Cardiac muscle cell (in vitro differentiated cells and primary cell): ENCODE measurements at places on chromosomes 7 and 10. TPM values are rescaled to one million over a fixed set of nuclear protein-coding genes. Genes with fewer than 3 reads are reported as not detected.

SPDYE2B gene
- 0.43 and 0.72 TPM in 2 replicates for polyA plus RNA-seq

TLX1 gene
- 1.9 and 2.3 TPM in 2 replicates for polyA plus RNA-seq

TMEM130 gene
- polyA plus RNA-seq, result 0.42 and 0.51 TPM in 2 replicates

MMD2 gene
- polyA plus RNA-seq, result not detected in 2 replicates

DRGX gene
- not detected in 2 replicates for polyA plus RNA-seq

PDCD11 gene
- 17.9 and 20.1 TPM in 2 replicates for polyA plus RNA-seq

ITGB8 gene
- 0.34 and 0.47 TPM in 2 replicates for polyA plus RNA-seq

UMAD1 gene
- polyA plus RNA-seq, result 12.9 and 18.2 TPM in 2 replicates

HDAC9 gene
- polyA plus RNA-seq, result 32.7 and 50.2 TPM in 2 replicates

ZPBP gene
- not detected in 2 replicates for polyA plus RNA-seq

CFAP43 gene
- 0.67 and 1.9 TPM in 2 replicates for polyA plus RNA-seq

HEPACAM2 gene
- not detected in 2 replicates for polyA plus RNA-seq

PPP1R17 gene
- 1.7 TPM in 1 of 2 replicates, not detected in the other for polyA plus RNA-seq

RSPH10B2 gene
- not detected in 2 replicates for polyA plus RNA-seq

FAM13C gene
- 7.2 and 13.5 TPM in 2 replicates for polyA plus RNA-seq

CYP3A4 gene
- not detected in 2 replicates for polyA plus RNA-seq

DNAJB9 gene
- 81.2 and 108 TPM in 2 replicates for polyA plus RNA-seq

CTAGE4 gene
- polyA plus RNA-seq, result 0.21 TPM in 1 of 2 replicates, not detected in the other

CRHR2 gene
- polyA plus RNA-seq, result 0.39 and 0.42 TPM in 2 replicates

MBLAC1 gene
- polyA plus RNA-seq, result 4.3 and 5.1 TPM in 2 replicates

CYP2C9 gene
- polyA plus RNA-seq, result 0.15 TPM in 1 of 2 replicates, not detected in the other

IDI2 gene
- polyA plus RNA-seq, result 0.20 TPM in 1 of 2 replicates, not detected in the other

WDFY4 gene
- 0.72 TPM in 1 of 2 replicates, not detected in the other for polyA plus RNA-seq

HOXA9 gene
- not detected in 2 replicates for polyA plus RNA-seq

DNAJC30 gene
- 23.4 and 24.3 TPM in 2 replicates for polyA plus RNA-seq

PNLIP gene
- polyA plus RNA-seq, result not detected in 2 replicates

PON1 gene
- polyA plus RNA-seq, result 0.34 and 0.51 TPM in 2 replicates

ST8SIA6 gene
- polyA plus RNA-seq, result 0.79 TPM in 1 of 2 replicates, not detected in the other

GHRHR gene
- polyA plus RNA-seq, result not detected in 2 replicates

CYP26C1 gene
- 0.06 TPM in 1 of 2 replicates, not detected in the other for polyA plus RNA-seq

SPACDR gene
- 0.79 and 1.2 TPM in 2 replicates for polyA plus RNA-seq

OPALIN gene
- not detected in 2 replicates for polyA plus RNA-seq

LGI1 gene
- 0.29 TPM in 1 of 2 replicates, not detected in the other for polyA plus RNA-seq

SERPINE1 gene
- 1.9 and 5.7 TPM in 2 replicates for polyA plus RNA-seq

ADO gene
- 6.8 and 9.4 TPM in 2 replicates for polyA plus RNA-seq

CYP2C8 gene
- 0.99 and 1.3 TPM in 2 replicates for polyA plus RNA-seq

STEAP1 gene
- not detected in 2 replicates for polyA plus RNA-seq

OLAH gene
- not detected in 2 replicates for polyA plus RNA-seq

PNLIPRP1 gene
- not detected in 2 replicates for polyA plus RNA-seq

GNGT1 gene
- polyA plus RNA-seq, result not detected in 2 replicates

AFAP1L2 gene
- 0.75 and 2.6 TPM in 2 replicates for polyA plus RNA-seq

CNPY1 gene
- not detected in 2 replicates for polyA plus RNA-seq

DKK1 gene
- 6.7 and 11.1 TPM in 2 replicates for polyA plus RNA-seq

UTF1 gene
- polyA plus RNA-seq, result not detected in 2 replicates

GRID2IP gene
- 0.06 and 0.11 TPM in 2 replicates for polyA plus RNA-seq

PDE6C gene
- polyA plus RNA-seq, result 0.12 and 0.29 TPM in 2 replicates

ELFN1 gene
- polyA plus RNA-seq, result 8.9 and 13.4 TPM in 2 replicates

PTPN20 gene
- polyA plus RNA-seq, result 0.62 TPM in 1 of 2 replicates, not detected in the other

CARD11 gene
- not detected in 2 replicates for polyA plus RNA-seq

CACNA2D1 gene
- polyA plus RNA-seq, result 4.5 and 8.1 TPM in 2 replicates

AHR gene
- 1.5 and 3.1 TPM in 2 replicates for polyA plus RNA-seq
